ENCODE measurements at places on chromosomes 7 and 10. TPM values are rescaled to one million over a fixed set of nuclear protein-coding genes. Genes with fewer than 3 reads are reported as not detected.

DNA sequence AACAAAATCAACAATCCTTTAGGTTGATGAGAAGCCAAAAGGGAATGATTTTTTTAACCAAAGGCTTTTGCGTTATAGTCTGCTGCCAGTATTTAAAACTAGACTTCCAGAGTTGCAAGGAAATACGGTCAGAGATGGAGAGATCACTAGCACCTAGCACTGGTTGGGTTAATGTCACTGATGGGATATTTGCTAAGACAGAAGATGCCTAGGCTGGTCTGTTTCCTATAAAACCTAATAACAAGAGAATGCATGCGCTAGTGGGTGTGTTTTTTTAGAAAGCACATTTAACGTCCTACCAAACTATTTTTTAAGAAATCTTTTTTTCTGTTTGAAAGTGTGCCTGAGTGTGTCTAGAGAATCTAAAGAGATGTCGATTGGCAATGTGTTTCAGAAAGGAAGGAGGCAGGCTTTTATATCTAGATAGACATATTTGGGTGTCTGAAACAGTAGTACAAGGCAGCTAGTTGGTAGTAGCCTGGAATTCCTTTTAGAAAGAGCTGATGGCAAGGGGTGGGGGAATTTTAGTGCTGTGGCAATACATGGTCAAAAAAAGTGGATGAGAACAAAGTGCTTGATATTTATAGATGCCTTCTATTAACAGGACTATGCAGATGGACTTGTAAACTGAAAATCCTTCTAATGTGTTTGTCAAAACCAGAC lies 863 bp downstream of the CALD1 start:
- H3K36me3 ChIP-seq, result no peaks in the 10 kb centered on the region
- peaks cover 28% of the 10 kb centered on the region for H3K4me1 ChIP-seq
- no peaks in the 10 kb centered on the region for H3K27me3 ChIP-seq
- peak overlapping the region; percentile 91 for H3K4me3 ChIP-seq

- H3K4me1 ChIP-seq, result no peaks in the 10 kb centered on the region
- no peak overlapping the region for H3K27ac ChIP-seq
- DNase-seq, result no peak
- H3K36me3 ChIP-seq, result no peaks in the 10 kb centered on the region
These were observed 110.4 kb downstream of the TRIL start for GRCh38 chr7:28847681-28848080.

DNA sequence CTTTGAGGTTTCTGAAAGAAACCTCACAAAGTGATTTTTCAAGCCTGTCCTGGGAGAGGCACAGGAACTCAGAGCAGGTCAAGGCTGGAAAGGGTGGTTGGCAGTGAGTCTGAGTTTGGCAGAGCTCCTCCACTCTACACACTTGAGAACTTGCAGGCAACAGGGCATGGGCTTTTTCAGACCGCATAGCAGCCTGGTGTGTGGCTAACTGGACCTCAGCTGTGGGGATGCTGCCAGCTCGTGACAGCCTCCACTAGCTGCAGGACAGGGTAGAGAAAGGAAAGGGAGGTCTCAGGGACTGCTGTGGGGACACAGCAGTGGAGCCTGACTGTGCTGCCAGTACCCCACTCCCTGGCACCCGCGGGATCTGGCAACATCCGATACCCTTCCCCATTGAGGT lies 2.6 kb downstream of the CDHR1 start:
- H3K27me3 ChIP-seq, result peaks cover 17% of the 10 kb centered on the region
- H3K4me1 ChIP-seq, result no peaks in the 10 kb centered on the region
- no peak overlapping the region for H3K4me3 ChIP-seq
- H3K27ac ChIP-seq, result no peak overlapping the region
- no peaks in the 10 kb centered on the region for H3K36me3 ChIP-seq
- DNase-seq, result no peak

The PTPRN2 gene
- 32.2 TPM for total RNA-seq

GRCh38 chr7:43313628-43314378 lies 201.4 kb downstream of the HECW1 start:
- H3K27ac ChIP-seq, result no peak overlapping the region
- peaks cover 31% of the 10 kb centered on the region for H3K4me1 ChIP-seq
- no peaks in the 10 kb centered on the region for H3K36me3 ChIP-seq
- no peak for DNase-seq
- no peaks in the 10 kb centered on the region for H3K27me3 ChIP-seq

GRCh38 chr10:86110156-86110786 lies 256.3 kb downstream of the GRID1 start:
- H3K27ac ChIP-seq, result no peak overlapping the region
- DNase-seq, result no peak
- no peaks in the 10 kb centered on the region for H3K4me1 ChIP-seq
- no peaks in the 10 kb centered on the region for H3K36me3 ChIP-seq

DNA sequence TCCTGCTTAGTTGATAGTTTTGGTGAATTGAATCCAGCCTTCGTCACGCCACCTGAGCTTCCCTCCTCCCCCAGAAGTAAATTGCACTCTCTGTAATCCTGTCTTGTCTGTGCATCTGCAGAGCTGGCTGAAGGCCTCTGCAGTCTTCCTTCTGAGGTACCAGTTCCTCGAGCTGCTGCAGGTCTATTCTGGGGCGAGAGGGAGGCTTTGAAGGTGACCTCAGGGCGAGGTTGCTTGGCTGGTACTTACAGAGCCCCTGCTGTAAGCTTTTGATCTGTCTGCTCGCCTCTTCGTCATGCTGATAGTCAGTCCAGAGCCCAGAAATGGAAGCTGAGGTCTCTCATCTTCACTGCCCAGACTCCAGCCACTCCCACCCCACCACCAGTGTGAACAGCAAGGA lies 513.6 kb upstream of the FOXK1 start:
- H3K27me3 ChIP-seq, result no peaks in the 10 kb centered on the region
- H3K36me3 ChIP-seq, result no peaks in the 10 kb centered on the region
- peaks cover 5% of the 10 kb centered on the region for H3K4me1 ChIP-seq
- H3K27ac ChIP-seq, result peak overlapping the region; percentile 50

GRCh38 chr7:102454468-102454867 lies 10.2 kb downstream of the ALKBH4 start:
- no peak overlapping the region for H3K4me3 ChIP-seq
- no peak overlapping the region for H3K27ac ChIP-seq
- peaks cover 11% of the 10 kb centered on the region for H3K4me1 ChIP-seq
- peaks cover 2% of the 10 kb centered on the region for H3K36me3 ChIP-seq
- DNase-seq, result no peak
- H3K27me3 ChIP-seq, result no peaks in the 10 kb centered on the region

- H3K36me3 ChIP-seq, result no peaks in the 10 kb centered on the region
- DNase-seq, result no peak
- no peaks in the 10 kb centered on the region for H3K27me3 ChIP-seq
- H3K27ac ChIP-seq, result peak overlapping the region; percentile 48
- H3K4me1 ChIP-seq, result peaks cover 57% of the 10 kb centered on the region
- H3K4me3 ChIP-seq, result peak overlapping the region; percentile 36
These were observed 102.7 kb downstream of the PRTFDC1 start for GRCh38 chr10:24849501-24850299.

The ARHGEF5 gene
- total RNA-seq, result 2.7 TPM

- no peak overlapping the region for H3K27ac ChIP-seq
- no peak overlapping the region for H3K4me3 ChIP-seq
- peaks cover 14% of the 10 kb centered on the region for H3K36me3 ChIP-seq
- no peaks in the 10 kb centered on the region for H3K27me3 ChIP-seq
- DNase-seq, result no peak
These were observed 158.2 kb downstream of the CELF2 start for GRCh38 chr10:11175823-11176243.

DNA sequence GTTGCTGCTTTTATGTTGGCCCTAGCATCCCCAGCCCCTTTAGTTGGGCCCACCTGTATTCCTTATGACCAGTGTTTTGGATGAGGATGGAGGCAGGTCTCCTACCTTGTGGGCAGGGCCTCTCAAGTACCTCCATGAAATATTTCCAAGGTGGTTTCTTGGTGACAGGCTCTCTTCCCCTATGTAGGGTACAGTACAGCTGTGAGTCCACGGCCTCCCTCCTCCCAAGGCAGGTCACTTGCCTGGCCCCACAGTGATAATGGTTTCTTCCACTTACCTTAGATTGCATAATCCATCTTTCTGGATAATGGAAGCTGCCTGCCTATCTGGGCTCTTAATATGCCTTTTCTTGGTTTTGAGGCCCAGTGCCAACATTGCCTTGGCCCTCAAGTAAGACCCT lies 110.4 kb downstream of the NT5C2 start:
- H3K4me3 ChIP-seq, result no peak overlapping the region
- H3K4me1 ChIP-seq, result peaks cover 3% of the 10 kb centered on the region
- no peak for DNase-seq
- no peak overlapping the region for H3K27ac ChIP-seq
- peaks cover 19% of the 10 kb centered on the region for H3K36me3 ChIP-seq
- H3K27me3 ChIP-seq, result no peaks in the 10 kb centered on the region

- peaks cover 15% of the 10 kb centered on the region for H3K4me1 ChIP-seq
- H3K36me3 ChIP-seq, result no peaks in the 10 kb centered on the region
- DNase-seq, result no peak
- H3K4me3 ChIP-seq, result no peak overlapping the region
- no peak overlapping the region for H3K27ac ChIP-seq
These were observed 45.9 kb upstream of the PDK4 start for GRCh38 chr7:95642173-95642572.

DNA sequence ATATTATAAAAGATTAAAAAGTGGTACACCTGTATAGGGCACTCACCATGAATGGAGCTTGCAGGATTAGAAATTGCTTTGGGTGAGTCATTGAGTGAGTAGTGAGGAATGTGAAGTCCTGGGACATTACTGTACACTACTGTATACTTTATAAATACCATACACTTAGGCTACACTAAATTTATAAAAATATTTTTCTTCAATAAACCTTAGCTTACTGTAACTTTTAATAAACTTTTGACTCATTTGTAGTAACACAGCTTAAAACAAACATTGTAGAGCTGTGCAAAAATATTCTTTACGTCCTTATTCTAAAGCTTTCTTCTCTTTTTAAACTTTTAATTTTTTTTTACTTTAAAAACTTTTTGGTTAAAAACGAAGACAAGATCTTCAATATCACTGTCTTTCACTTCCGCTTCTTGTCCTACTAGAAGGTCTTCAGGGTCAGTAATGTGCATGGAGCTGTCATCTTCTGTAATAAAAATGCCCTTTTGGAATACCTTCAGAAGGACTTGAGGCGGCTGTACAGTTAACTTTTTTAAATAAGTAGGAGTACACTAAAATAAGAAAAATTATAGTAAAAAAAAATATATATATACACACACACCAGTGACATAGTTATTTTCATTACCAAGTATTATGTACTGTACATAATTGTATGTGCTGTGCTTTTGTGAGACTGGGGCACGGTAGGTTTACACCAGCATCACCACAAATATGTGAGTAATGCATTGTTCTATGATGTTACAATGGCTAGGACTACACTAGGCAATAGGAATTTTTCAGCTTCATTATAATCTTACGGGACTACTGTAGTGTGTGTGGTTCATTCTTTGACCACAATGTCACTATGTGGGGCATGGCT lies 3.5 kb downstream of the STK31 start:
- no peak for DNase-seq
- H3K4me3 ChIP-seq, result no peak overlapping the region
- no peak overlapping the region for H3K27ac ChIP-seq
- no peaks in the 10 kb centered on the region for H3K4me1 ChIP-seq
- no peaks in the 10 kb centered on the region for H3K27me3 ChIP-seq

- no peak overlapping the region for H3K4me3 ChIP-seq
- H3K27me3 ChIP-seq, result no peaks in the 10 kb centered on the region
- H3K27ac ChIP-seq, result no peak overlapping the region
- peaks cover 32% of the 10 kb centered on the region for H3K4me1 ChIP-seq
These were observed 20.8 kb downstream of the SCRN1 start for GRCh38 chr7:29968683-29969395.

DNA sequence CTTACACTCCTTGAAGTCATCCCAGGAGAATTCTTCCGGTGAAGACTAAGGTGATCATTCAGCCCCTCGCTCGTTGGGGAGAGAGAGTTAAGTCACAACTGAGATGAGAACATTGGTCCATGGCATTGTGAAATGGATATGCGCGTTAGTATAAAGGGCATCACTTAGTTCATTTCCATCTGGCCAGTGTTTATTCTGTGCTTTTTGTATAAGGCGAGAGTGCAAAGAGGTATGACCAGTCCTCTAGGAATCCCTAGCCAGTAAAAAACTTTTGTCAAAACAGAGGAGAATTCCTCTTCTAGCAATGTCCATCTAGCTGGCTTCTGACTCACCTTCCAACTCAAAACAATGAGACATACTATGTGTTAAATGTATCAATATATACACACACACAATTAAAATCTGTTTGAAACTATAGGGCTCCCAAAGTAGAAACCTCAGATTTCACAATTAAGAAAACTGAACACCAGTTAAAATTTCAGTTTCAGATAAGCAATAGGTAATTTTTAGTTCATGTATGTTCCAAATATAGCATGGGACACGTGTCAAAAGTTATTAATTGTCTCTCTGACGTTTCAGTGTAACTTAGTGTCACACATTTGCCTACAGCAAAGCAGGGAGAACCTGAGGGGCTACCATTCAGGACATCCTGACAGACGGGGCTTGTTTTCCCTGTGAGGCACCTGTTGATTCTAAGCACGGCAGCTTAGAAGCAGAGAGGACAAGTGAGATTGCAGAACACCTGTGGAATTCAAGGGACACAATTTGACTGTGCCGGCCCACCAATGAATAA lies 158.9 kb downstream of the KLF6 start:
- peaks cover 2% of the 10 kb centered on the region for H3K36me3 ChIP-seq
- H3K27ac ChIP-seq, result no peak overlapping the region
- H3K4me1 ChIP-seq, result peaks cover 13% of the 10 kb centered on the region
- no peak overlapping the region for H3K4me3 ChIP-seq

- peaks cover 24% of the 10 kb centered on the region for H3K36me3 ChIP-seq
- H3K4me3 ChIP-seq, result no peak overlapping the region
- no peak for DNase-seq
- no peak overlapping the region for H3K27ac ChIP-seq
- H3K4me1 ChIP-seq, result peaks cover 42% of the 10 kb centered on the region
These were observed 199.7 kb downstream of the MLLT10 start for GRCh38 chr10:21733710-21734109.

DNA sequence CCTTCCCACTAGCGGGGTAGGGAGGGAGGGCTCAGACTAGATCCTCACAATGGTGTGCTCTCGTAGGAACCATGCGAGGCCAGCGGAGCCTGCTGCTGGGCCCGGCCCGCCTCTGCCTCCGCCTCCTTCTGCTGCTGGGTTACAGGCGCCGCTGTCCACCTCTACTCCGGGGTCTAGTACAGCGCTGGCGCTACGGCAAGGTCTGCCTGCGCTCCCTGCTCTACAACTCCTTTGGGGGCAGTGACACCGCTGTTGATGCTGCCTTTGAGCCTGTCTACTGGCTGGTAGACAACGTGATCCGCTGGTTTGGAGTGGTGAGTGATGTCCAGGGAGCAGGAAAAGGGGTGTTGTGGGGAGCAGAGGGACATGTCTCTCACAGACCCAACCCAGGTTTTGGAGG lies 5.6 kb downstream of the ZDHHC16 start:
- no peak overlapping the region for H3K27ac ChIP-seq
- peak overlapping the region; percentile 10 for H3K4me3 ChIP-seq
- peaks cover 22% of the 10 kb centered on the region for H3K36me3 ChIP-seq
- DNase-seq, result no peak
- peaks cover 31% of the 10 kb centered on the region for H3K4me1 ChIP-seq

Measured in neural crest cell (in vitro differentiated cells).